ENCODE measurements at places on chromosomes 6 and 20.

DNA sequence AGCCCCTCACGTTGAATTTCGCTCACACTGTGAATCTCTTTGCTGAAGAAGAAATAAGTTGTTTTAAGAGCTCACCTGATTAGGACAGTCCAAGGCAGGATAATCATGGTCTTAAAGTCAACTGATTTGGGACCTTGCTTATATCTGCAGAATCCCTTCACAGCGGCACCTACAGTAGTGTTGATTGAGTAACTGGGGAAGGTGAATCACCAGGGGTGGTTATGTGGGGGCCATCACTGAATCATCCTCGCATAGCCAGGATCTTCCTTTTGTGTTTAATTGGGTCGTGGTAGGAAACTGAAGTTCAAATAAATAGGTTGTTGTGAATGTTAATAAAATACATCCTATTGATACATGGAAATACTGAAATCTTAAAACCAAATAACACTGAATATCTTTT lies 20.2 kb upstream of the MICA start:
- no peak for DNase-seq

DNA sequence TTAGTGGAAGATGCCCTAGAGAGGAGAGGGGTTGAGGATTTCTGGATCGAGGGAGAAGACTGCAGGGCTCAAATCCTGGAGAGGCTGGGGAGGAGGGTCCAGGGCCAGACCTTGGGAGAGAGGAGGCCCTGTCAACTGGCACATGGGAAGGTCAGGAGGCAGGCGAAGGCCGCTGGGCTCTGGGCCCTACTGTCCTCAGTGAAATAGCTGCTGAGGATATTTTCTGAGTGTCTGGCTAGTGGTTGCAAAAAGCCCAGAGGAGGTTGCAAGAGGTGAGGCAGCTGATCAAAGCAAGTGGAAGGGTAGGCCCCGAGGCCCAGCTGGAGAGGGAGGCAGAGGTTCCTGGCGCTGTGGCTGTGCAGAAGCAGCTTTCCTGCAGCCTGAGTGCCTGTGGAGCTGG lies 103.4 kb upstream of the MLN start:
- DNase-seq, result no peak

- no peak for DNase-seq
These were observed 6.4 kb downstream of the FGD2 start for GRCh38 chr6:37011656-37012378.

DNA sequence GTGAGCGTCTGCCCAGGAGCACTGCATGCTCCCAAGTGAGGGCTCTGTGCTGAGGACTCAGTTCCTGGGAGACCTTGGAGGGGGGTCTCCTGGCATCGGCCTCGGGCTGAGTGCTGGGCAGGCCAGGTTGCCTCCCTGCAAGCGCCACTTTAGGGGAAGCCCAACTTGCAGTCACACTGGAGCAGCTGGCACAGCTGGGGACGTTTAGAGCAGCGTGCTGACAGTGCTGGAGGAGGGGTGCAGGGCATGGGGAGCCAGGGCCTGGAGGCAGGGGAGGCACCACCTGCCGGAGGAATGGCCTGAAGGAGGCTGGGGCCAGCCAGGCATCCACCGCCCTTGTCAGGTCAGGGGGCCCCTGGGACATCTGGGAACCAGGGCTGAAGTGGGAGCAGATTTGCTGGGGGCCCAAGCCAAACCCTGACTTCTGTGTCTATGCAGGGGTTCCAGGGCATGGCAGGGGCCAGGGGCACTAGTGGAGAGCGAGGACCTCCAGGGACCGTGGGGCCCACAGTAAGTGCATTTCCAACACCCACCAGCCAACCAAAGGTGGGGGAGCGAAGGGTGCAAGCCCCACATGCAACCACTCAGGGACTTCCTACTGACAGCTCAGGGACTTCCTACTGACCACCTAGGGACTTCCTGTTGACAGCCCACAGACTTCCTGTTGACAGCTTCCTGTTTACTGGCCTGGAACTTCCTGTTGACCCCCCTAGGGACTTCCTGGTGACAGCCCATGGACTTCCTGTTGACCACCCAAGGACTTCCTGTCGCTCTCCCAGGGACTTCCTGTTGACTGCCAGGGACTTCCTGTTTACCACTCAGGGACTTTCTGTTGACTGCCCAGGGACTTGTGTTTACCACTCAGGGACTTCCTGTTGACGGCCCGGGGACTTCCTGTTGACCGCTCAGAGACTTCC lies 33.6 kb downstream of the COL20A1 start:
- no peak for DNase-seq

- DNase-seq, result no peak
These were observed 3.8 kb downstream of the DIDO1 start for GRCh38 chr20:62922451-62922921.

GRCh38 chr20:1537731-1538058 lies 19.8 kb downstream of the SIRPD start:
- no peak for DNase-seq

DNA sequence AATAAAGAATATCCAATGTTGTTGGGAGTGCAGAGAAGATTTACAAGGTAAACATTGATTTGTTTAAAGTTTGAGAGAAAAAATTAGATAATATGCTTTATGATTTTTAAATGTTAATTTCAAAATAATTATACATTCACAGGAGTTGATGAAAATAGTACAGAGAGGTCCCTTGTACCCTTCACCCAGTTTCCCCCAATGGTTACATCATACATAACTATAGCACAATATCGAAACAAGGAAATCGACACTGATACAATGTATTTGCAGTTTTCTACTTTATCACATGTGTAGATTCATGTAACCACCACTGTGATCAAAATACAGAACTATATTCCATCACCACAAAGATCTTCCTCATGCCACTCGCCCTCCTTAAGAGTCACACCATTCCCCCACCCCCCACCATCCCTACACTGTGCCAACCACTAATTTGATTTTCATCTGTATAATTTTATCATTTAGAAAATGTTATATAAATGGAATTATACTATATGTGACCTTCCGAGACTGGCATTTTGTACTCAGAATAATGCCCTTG lies 11.7 kb upstream of the HLA-DRA start:
- DNase-seq, result no peak

DNA sequence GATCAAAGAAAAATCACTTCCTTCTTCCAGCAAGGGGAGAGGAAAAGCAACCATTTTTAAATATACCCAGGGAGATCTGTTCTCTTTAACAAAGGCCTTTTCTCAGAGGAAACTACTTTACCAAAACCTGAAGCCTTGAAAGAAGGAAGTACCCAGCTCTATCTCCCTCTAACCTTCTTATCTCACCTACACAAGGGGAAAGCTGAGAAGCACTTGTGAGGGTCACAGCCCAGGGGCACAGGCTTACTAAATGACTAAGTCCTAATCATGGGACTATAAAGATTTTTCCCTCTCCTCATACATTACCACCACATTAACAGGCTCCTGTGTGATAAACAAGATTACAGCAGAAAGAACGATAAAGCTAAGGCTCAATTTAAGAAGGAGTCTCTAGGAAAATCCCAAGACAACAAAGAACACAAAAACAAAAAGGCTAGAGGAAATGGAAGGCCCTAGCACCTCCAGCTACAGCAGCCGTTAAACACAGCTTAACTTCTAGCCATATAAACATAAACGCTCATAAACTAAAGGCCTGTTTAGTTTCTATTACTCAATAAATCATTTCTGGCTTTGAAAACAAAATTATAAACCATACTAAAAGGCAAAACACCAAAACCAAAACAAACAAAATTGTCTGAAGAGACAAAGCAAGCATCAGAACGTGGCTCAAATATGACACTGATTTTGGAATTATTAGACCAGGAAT lies 284.9 kb upstream of the ECI2 start:
- DNase-seq, result no peak

DNA sequence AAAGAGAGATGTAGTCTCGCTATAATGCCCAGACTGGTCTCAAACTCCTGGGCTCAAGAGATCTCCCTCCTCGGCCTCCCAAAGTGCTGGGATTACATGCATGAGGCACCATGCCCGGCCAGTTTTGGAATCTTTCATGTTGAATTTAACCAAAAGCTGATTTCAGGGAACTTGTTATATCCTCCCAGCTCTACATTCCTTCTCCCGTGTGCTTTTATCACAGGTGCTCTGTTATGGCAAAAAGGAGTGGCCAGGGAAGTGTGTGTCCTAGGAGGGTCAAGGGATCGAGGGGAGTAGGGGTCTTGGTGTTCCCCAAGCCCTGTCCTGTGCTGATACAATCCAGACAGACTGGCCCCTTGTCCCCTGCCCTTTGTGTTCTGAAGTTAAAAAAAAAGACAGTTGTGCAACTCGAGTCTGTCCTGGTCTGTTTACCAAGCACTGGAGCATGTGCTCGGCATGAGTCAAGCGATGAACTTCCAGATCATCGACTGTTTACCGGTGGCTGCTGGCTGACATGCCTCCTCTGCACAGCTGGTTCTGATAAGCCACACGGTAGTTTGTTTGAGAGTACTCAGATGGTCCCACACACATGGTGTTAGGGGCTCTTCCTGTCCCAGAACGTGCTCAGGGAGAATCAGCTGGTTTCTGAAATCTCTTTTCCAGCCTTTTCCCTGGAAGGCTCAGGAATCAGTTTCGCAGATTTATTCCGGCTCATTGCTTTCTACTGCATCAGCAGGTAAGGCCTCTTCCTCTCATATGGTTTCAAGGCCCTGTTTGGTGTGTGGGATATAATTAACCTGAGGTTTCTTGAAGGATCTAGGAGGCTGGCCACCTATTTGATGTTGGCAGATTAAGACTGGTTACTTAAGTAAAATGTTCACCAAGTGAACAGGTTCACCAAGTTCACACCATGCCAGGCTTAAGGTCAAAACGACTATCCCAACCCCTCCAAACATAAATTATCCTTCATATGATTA lies 52.6 kb upstream of the NAA20 start:
- no peak for DNase-seq

- DNase-seq, result no peak
These were observed 107.6 kb upstream of the RNF24 start for GRCh38 chr20:4122926-4123325.

- no peak for DNase-seq
These were observed 3.4 kb downstream of the BAK1 start for GRCh38 chr6:33576668-33577067.

GRCh38 chr6:128118401-128118800 lies 217.5 kb upstream of the THEMIS start:
- no peak for DNase-seq

DNA sequence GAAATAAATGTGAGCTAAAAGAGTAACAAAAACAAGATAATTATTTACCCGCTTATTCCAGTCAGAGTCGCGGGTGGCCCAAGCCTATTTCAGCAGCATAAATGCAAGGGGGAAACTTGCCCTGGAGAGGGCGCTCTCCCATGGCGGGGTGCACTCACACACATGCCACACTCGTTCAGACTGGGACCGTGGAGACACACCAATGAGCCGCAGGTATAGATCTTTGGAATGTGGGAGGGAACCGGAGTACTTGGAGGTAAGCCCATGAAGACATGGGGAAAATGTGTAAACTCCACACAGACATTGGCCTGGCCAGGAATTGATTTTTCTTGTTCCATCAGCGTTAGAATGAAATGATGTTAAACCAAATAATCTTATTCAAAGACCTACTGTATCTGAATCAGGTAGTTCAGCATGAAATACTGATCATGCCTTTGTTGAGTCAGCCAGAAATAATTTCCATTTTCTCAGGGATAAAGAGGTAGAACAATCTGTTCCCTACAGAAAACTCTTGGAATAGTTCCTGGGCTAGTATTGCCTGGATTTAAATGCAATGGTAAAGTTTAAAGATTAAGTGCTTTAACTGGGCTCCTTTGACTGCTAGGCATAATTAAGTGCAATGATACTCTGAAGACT lies 191.5 kb downstream of the MCHR2 start:
- no peak for DNase-seq

- DNase-seq, result no peak
These were observed 53.2 kb upstream of the BMP2 start for GRCh38 chr20:6714279-6714711.

- no peak for DNase-seq
These were observed 59.7 kb upstream of the PTPN1 start for GRCh38 chr20:50450493-50450826.

GRCh38 chr6:15132854-15133670 lies 112.8 kb upstream of the JARID2 start:
- DNase-seq, result no peak

DNA sequence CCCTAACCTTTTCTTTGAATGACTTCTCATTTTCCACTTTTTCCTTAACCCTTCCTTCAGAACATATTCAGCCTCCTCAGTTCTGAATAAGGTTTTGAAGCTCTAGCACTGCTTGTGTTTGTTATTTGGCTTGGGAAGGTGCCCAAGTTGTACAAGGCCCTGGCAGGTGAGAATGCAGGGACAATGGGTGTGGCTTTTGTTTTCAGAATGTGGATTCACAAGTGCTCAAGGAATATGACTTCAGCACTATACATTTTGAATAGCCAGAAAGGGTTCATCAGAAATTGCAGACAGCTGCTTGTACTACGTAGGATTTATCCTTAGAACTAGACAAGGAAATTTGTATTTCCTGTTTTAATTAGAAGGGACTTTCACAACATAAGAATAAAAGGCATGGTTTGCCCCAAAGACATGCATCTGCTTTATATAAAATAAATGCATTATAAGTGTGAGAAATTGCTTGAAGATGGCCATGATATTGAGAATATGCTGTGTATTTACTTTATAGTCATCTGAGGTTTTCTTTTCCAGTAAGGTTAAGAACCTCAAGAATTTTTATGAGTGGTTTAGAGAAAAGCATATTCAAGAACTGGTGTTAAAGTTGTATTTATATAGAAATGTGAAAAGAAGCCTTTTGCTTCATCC lies 29.3 kb upstream of the PRDM1 start:
- no peak for DNase-seq

DNA sequence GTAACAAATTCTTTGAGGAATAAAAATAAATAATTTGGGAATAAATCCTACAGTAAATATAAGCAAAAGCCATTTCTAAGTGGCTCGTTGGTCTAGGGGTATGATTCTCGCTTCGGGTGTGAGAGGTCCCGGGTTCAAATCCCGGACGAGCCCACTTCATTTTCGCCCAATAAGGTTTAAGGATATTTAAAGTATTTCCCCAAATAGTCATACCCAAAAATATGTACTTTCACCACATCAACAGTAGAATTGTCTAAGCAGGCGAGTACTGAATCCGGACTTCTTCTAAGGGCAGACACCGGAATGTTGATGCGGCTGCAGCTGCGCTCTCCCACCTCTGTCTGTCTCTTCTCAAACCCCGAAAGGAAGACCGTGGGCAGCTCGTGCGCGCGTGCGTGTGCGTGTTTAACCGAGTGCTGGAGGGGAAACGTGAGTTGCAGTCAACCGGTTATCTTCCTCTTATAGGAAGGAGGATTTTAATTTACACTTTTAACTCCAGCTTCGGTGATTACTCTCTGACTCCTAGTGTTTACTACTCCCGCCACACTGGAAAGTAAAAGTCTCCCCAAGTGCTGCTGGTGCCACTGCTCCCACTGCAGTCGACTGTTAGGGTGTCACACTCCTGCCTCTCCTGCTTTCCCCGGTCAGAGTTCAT lies 155.7 kb upstream of the PRSS16 start:
- DNase-seq, result peak; percentile 46

Measured in right forelimb (tissue), 1 donor.